Frontal cortex (tissue), 4 donors: ENCODE measurements at places on chromosomes 2 and 18.

DNA sequence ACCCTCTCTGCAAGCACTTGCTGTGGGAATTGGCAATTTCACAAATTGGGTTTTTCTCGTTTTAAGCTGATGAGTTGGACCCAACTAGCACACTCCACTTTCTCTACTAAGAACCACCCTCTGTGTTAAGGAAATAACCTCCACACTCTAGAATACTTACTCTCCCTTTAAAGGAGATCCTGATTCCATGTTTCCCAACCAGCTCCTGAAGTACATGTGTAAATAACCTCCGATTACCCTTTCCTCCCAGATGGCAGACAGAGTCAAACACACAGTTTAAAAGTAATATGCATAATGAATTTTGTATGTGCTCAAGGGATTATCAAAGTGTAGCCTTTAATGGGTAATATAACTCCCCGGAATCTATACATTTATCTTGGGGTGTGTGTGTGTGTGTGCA lies 171.3 kb upstream of the OSR1 start:
- no peak for DNase-seq

- no peak for DNase-seq
Measured at GRCh38 chr18:77069482-77069881, 63.1 kb downstream of the MBP start.

- DNase-seq, result no peak
Measured at GRCh38 chr2:191478799-191479679, 198.9 kb upstream of the NABP1 start.

- no peak for DNase-seq
Measured at GRCh38 chr18:59729781-59730180, 32.6 kb upstream of the CCBE1 start.

GRCh38 chr2:148042219-148042618 lies 21.3 kb downstream of the MBD5 start:
- no peak for DNase-seq

DNA sequence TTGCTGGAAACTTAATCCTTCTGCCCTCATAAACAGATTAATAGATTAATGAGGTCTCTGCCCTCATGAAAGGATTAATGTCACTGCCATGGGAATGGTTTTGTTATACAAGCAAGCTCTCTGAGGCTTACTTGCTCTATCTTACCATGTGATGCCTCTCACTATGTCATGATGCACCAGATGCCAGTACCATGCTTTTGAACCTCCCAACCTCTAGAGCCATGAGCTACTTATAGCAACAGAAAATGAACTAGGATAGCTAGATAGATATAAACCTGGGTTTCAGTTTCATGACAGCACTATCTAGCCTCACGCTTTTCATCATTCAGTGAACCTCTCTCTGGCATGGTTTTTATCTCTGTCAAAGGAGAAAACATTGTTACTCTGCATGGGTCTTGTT lies 371.6 kb upstream of the LRP1B start:
- DNase-seq, result no peak

GRCh38 chr2:47389692-47390091 lies 13.3 kb upstream of the MSH2 start:
- DNase-seq, result no peak

DNA sequence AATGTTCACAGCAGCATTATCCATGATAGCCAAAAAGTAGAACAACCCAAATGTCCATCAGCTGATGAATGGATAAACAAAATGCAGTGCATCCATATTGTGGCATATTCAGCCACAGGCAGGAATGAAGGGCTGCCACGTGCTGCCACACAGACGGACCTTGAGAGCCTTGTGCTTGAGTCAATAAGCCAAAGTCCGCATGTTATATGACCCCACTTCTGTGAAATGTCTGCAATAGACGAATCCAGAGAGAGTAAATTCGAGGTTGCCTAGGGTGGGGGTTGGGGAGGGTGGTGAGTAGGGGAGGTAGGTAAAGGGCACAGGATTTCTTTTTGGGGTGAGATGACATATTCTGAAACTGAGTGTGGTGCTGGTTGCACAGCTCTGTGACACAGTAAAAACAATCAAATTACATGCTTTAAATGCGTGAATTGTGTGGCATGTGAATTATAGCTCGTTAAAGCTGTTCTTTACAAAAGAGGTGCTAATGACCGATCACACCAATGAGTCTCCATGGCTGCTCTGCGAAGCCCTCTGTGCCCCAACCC lies 38.9 kb upstream of the LDLRAD4 start:
- no peak for DNase-seq
